ENCODE measurements at places on chromosomes 7 and 10. TPM values are rescaled to one million over a fixed set of nuclear protein-coding genes. Genes with fewer than 3 reads are reported as not detected.

DNA sequence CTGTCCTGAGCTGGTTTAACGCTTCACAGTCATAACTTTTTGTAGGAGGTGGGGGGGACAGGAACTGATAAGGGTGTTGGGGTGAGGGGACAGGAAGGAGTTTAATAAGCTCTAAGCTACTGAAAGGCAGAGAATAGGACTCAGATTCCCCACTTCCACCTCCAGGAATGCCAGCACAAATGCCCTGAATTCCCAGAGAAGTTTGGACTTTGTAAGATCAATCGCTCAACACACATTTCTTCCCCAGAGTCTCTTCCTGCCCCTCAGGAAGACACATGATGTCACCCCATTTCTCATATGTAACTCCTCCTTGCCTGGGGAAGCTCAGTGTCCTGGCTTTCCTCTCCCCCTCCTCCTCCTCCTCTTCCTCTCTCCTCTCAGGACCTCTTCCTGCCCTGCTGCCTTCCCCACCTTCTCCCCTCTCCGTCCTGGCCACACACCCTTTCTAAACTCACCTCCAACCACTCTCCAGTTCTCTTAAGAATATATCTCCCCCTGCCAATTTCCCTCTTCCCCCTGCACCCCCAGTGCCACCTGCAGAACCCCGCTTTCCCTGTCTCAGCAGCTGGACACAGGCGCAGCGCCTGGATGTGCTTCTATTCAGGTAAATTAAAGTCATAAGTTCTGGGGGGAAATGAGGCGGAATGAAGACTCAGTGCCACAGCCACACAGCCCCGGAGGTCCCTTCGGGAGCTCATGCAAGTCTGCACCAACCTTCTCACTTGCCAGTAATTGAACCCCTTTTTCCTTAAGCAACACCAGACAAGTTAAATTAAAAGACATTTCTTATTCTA lies 5.3 kb upstream of the LOXL4 start:
- DNase-seq, result no peak

ZSCAN25 gene
- total RNA-seq, result 18.4 TPM

DNA sequence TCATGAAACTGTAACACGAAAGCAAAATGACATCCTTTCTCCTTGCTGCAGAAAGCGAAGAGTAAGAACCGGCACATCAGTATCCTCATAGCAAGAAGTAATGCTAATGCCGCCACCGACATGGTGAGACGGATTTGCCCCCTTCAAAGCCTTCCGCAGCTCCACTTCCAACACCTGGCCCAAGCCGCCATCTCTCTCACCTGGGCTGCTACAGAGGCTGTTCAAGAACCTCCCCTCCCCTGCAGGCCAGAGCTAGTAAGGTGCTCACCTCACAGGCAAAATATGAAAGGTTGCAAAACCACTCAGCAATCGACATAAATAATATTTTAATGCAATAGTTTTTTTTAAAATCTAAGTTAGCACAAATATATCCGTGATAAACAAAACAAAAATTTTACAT lies 123.9 kb upstream of the FRMD4A start:
- DNase-seq, result no peak

THSD7A gene
- 41.0 TPM for total RNA-seq

DNA sequence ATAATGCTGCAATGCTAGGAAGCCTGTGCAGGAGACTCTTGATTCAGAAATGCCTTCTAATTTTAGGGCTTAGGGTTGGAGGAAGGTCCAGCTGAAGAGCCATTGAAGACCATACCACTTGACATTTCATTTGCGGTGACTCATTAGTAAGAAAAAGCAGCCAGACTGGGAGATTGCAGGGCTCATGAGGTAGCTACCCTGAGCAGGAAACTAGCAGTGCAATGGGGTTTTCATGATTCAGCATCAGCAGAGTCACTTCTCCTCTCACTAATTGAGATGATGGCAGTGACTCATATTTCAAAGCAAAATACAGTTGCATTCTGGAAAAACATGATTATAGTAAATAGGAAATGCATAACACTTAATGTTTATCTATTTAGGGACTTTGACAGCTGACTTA lies 434.1 kb downstream of the DNAJB9 start:
- DNase-seq, result no peak

MACROH2A2 gene
- total RNA-seq, result 23.6 TPM

DNA sequence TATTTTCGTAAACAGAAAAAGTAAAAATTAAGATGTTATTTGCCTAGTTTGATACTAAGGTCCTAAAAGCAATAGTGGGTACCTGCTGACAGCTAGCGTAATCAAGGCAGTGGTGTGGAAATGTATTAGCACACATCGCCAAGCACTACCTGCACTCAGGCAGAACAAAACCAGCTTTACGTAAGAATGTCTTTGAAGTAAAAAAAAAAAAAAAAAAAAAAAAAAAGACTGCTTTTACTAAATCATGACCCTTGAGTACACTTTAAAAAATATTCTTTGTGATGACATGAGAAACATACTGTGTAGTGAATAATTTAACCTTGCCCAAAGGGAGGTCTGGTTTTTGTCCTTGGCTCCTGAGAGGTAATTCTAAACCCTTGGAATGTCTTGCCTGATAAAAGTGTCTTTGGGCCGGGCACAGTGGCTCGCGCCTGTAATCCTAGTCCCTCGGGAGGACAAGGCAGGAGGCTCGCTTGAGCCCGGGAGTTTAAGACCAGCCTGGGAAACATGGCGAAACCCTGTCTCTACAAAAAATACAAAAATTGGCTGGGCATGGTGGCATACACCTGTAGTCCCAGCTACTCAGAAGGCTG lies 12.7 kb downstream of the XRCC2 start:
- no peak for DNase-seq

CHN2 gene
- total RNA-seq, result 76.3 TPM

DNA sequence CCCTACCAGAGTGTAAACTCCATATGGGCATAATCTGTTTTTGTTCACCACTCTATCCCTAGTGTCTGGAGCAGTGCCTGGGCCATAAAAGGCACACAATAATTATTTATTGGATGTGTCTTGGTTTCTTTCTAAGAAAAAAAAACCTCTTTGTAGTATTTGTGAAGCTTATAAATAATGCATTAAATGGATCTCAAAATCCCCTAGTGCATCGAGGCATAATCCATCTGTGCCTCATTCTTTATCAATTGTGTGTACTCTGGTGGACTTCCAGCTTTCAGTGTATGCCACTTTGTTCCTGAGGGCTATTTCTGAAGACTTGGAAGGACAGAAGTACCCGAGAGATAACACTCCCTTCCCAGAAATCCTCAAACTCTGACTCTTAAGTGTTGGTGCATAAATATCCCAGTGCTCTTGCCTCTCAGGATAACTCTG lies 255.0 kb upstream of the PHYHIPL start:
- DNase-seq, result no peak

- no peak for DNase-seq
These were observed 96.9 kb upstream of the CCDC71L start for GRCh38 chr7:106757846-106758245.

DNA sequence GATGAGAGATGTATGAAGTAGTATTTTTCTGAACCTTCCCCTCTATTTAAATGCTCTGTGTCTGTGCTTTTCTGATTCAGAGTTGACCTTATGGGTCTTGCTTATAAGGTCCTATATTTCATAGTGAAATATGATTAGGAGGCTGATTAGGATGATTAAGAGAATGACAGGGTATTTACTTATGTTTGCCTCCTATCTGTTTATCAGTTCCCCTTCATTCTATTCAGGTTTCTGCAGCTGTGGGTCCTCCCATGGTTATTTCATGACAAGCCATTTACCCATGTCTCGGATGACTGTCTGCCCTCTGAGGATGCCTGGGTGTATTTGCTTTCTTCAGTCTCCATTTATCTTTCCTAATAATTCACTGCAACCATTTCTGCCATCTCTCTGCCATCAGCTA lies 16.9 kb downstream of the RPA3 start:
- no peak for DNase-seq

- DNase-seq, result no peak
These were observed 284.4 kb upstream of the IGFBP3 start for GRCh38 chr7:46205478-46205877.

DNA sequence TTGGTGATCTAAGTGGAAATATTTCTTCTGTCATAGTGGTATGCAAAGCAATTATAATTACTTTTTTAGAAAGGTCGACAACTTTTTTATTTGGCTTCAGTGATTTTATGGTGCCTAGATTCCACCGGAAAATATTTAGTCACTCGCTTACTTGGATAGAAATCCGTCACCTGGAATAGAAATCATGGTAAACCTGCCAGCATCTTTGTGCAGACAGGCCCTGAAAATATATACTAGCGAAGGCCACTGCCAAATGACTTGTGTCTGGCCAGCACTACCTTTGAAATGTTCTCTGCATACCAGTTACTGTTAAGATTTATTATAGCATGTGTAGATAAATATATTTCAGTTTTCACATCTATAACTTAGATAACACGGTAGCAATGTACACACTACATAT lies 226.4 kb downstream of the AGMO start:
- no peak for DNase-seq

GRCh38 chr7:131108212-131108940 lies 219.3 kb upstream of the MKLN1 start:
- no peak for DNase-seq

DNA sequence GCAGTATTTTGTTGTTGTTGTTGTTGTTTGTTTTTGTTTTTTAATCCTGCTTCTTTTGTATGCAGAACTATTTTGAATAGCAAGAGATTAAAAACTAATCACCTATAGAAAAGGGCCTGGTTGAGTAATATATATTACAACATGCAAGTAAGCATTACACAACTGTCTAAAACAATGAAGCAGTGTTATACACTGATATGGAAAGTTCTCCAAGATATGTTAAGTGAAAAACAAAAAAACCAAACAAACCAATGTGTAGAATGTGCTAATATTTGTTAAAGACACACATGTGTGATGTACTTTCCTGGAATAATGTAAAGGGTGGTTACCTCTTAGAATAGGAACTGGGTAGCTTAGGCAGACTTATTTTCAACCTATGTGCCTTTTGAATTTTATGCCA lies 117.4 kb downstream of the ZNF365 start:
- no peak for DNase-seq

BUD23 gene
- 23.7 TPM for total RNA-seq

DNA sequence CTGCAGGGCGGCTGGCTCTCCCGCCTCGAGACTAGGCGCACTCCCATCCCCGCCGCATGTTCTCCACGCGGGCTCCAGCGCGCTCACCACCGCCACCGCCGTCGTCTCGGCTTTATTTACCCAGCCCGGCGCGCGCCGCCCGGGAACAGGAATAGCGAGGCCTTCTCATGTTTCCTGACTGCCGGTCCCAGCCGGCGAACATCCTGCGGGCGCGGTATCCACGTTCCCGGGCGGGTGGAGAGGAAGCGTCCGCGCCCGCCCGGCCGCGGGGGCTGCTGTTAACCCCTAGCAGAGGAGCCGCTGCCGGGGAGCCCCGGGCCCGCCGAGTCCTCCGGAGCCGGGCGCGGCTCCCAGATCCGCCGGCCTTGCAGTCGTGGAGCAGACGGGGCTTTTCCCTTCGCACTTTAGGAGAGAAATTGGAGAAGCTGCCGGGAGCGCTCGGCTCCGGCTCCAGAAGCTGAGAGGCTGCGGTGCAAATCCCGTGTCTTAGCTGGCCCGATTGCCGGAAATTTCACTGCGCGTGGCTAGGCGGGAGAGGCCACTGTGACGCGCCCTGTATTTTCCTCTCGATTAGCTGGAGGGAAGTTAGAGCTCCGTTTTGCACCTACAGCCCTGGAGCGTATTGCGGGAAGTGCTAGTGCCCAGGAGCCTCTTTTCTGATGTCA lies at the start of gene MKX:
MKX (minus strand) TSS at position 88 of the 665 bp plus-strand sequence. CDS start 2,404 bp downstream, outside the sequence.
- peak; percentile 9 for DNase-seq

HOXA4 gene
- total RNA-seq, result not detected

DNA sequence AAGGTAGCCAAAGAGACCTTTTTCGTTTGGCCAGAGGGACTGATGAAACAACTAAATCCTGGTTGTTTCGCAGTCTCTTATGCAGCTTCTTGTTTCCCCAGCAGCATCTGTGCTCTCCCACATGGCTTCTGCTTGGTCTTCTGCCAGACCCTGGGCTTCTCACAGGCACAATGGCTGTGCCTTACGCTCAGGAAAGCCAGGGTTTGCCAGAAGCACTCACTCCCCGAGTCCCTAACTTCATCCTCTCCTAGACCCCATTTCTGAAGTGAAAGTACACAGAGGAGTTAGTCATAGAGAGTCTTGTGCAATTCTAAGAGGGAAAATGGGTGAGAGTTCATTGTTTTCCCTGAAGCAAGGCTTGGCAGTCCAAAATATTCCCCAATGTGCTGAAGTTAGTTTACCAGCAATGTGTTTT lies 121.7 kb downstream of the EVX1 start:
- peak; percentile 61 for DNase-seq

DNA sequence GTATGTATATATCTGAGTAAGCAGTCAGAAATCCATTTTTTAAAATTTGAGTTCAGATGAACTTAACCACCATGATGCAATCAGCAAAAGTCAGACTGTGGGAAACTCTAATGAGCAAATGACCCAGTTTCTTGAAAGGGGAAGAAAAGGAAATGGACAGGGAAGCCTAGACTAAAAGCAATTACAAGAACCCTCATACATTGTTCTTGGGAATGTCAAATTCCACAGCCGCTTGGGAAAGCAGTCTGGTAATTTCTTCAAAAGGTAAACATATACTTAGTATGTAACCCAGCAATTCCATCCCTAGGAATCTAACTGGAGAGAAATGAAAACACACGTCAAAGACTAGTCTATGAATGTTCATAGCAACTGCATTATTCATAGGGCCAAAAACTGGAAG lies 16.4 kb upstream of the FOXK1 start:
- DNase-seq, result no peak

CHPF2 gene
- 19.0 TPM for total RNA-seq

DNA sequence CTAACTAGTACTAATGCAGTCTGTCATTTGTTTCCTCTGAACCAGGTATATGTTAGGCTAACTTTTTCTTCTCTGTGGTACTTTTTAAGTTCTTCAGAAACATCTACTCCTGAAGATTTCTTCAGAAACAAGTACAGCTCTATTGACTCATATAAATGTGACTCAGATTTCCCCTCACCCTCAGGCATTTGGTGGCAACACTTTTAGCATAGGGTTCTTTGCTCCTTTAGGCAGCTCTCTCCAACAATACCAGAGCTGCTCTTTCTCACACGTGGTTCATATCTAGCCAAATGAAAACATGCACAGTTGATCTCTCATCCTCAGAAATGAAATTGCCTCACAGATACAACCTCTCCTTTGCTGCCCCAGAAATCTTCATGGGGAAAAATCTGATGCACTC lies 939.8 kb downstream of the SORCS1 start:
- no peak for DNase-seq

AMZ1 gene
- 2.2 TPM for total RNA-seq

DNA sequence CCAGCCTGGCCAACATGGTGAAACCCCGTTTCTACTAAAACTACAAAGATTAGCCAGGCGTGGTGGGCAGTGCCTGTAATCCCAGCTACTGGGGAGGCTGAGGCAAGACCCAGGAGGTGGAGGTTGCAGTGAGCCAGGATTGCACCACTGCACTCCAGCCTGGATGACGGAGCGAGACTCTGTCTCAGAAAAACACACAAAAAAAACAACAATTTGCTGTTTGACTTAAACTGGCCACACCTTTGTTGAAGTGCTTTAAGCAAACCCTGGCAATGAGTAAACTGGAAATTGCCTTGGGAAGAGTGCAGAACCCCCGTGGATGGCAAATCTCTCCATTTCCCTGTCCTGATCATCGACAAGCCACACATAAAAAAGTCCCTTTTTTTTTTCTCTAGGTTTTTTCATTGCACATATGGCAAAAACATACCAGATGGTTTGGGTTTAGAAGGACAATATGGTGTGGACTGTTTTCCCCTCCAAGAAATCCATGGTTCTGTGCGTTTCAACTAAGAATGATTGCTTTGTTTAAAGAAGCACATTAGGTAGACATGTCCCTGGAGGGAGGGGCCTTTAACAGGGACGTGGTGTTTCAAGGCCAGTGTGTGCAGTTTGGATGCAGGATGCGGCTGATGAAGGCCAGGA lies 76.9 kb downstream of the NRP1 start:
- DNase-seq, result no peak

GRCh38 chr10:72545546-72545945 lies 80.3 kb downstream of the MICU1 start:
- DNase-seq, result no peak

Data from occipital lobe (tissue), 3 donors.